ENCODE measurements at places on chromosomes 4 and X.

- no peak for DNase-seq
Observed at GRCh38 chr4:48755281-48755680, 24.8 kb downstream of the FRYL start.

- DNase-seq, result no peak
Observed at GRCh38 chr4:1375761-1376322, 28.8 kb downstream of the UVSSA start.

DNA sequence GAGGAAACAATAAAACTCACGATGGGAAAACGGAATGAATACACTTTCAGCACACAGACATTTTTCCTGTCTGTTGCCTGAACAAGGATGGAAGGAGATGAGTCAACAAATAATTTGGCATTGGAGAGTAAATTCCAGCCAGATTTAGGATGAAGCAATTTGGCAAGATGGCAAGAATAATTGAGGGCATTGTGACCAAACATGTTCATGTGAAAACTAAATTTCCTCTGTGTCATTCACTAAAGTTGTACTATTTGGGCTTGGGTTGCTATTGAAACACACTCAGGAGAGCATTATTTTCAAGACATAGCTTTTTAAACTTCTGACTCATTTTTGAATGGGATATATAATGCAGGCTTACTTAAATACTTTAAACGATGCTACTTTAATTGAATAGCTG is 1614.4 kb downstream of the PCDH19 start:
- DNase-seq, result no peak

- no peak for DNase-seq
Observed at GRCh38 chr4:748461-748860, 42.8 kb downstream of the PCGF3 start.

DNA sequence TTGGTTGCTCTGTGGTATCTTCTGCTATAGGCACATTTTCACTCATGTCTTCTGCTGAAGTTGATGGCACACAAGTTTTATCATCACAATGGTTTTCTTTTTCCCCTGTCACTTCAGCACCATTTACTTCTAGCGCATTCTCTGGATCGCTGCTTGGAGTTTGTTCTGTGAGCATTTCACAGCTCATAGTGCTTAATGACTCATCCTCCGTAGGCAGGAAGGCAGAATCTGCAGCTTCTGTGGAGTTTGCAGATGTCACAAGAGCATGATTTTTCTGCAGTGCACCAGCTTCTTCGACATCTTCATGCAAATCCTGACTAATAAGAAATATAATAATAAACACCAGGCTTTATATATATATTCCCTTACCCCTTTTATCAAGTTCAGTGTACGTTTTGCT is 83.6 kb downstream of the CHM start:
- DNase-seq, result no peak

Data from stimulated activated CD8-positive, alpha-beta memory T cell treated with anti-CD3 and anti-CD28 coated beads, Interleukin-15, amount 100 ng/mL, for 4 hours (primary cell).